AG04450 (cell line): ENCODE measurements at places on chromosomes 1 and 21.

GRCh38 chr1:34701326-34702060 lies 53.4 kb upstream of the GJB5 start:
- no peak for DNase-seq

DNA sequence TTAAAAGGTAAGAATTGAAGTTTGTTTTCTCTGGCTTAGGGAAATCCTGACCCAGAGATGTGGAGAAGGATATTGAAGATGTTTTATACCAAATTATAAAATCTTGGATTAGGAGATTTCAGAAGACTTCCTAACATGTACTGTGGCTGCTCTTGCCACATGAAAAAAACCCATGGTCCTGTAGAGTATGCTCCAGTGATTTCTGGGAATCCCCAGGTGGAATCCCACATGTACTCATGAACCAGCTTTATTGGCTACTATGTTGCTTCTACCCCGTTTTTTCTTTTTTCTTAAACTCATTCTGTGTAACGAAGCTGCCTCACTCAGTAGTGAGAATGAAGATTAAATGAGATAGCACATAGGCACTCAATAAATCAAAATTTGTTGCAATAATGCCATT lies 132.7 kb upstream of the SGIP1 start:
- no peak for DNase-seq

DNA sequence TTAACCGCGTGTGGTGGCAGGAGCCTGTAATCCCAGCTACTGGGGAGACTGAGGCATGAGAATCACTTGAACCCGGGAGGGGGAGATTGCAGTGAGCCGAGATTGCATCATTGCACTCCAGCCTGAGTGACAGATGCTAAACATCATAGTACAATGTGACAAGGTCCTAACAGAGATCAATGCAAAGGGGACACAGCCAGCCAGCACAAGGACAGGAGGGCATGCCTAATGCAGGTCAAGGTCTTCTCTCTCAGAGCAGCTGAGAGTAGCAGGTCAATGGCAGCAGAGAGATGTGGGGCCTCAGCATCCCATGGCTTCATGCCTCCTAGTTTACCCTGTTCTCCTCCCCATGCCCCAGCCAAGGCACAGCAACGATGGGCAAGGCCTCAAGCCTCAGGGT lies 3.0 kb upstream of the SMIM11 start:
- DNase-seq = no peak

DNA sequence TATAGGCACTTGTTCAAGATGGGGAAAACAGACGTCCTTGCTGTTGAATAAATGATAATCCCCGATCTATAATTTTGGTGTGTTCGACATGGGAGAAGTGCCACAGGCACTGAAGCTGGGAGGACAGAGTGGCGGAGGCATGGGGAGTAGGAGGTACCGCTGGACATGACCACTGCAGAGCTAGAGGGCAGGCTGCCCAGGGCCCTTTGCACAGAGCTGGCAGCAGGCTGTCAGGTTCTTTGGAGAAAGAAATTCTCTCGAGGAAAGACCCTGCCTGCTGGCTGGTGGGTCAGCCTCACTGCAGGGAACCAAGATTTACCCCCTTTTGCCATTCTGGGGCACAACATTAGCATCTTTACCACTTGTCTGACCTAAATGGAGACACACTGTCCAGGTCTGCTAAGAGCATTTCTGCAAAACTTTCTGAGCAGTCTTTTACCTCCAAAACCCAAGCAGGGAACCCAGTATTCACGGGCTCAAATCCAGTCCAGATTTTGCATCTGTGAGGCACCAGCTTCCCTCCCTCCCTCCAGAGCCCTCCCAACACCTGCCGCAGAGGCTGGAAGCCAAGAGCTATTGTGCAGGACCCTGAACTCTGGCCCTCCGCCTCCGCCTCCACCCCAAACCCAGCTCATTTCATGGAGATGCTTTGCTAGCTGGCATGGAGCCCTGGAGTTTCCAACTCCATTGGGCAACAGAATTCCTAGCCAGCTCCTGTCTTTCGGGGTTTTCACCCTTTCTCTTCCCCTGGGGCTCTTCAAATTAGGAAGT lies 142.3 kb downstream of the PLXNA2 start:
- no peak for DNase-seq

GRCh38 chr1:58571616-58572015 lies 5.4 kb downstream of the TACSTD2 start:
- DNase-seq = no peak

DNA sequence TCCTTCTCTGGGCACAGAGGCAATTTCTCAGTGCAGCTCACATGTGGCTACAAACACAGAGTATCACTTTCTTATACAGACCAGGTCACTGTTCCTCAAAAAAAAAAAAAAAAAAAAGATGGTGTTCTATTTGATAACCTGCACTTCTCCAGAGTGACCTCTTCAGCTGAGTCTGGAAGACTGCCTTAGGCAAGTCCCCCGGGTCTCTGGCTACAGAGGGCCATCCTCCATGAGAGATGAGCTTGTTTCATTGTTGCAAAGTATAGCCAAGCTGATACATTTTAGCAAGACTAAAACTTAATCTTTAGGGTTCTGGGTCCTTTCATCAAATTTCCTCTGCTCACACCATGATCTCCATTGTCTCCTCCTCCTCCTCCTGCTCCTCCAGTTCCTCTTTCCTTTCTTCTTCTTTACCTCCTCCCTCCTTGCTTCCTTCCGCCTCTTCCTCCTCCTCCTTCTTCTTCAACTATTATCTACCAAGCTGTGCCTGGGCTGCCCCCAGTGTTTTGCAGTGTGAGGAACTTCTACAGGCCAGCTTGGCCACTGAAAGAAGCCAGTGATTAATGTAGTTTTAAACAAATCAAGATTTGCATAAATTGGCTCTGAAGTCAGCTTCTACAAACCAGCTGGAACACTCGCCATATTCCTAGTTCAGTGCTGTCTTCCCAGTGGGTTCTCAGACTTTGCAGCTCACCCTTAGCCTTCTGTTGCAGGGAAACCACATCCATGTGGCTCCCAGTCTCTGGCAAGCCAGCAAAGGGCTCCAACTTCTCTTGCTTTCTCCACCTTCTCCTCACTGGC lies 139.4 kb downstream of the RUNX1 start:
- no peak for DNase-seq

DNA sequence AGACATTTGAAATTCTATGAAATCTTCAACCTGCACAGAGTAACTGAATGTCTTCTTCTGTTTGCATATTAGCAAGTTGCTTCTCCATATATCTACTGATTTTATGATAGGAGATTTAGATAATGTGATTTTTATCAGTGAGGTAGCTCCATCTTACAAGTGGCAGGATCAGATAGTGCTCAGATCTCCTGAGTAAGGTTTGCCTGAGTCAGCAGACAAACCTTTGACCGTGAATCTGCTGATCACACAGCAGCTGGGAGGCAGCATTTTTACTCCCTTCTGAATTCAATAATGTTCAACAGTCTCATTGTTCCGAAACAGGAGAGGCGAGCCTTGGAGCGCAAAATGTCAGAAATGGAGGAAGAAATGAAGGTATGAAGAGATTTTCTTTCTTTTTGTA lies 141.4 kb downstream of the SYT2 start:
- no peak for DNase-seq

DNA sequence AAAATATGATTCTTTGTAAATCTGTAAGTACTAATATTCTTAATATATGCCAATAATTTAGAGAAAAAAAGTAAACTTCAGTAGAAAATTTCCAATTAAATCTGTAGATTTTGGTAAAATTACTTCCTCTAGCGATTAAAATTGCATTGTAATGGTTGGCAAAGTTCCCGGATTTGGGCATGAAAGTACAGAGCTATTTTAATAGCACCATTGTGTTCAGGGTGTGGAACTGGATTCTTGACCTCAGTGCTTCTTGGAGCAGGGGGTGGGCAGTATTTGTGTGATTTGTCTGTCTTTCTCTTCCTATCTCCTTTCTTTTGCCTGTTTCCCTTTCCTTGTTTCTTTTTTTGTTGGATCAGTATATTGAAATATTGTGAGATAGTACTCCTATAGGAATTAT lies 72.1 kb downstream of the DNM3 start:
- DNase-seq = no peak

DNA sequence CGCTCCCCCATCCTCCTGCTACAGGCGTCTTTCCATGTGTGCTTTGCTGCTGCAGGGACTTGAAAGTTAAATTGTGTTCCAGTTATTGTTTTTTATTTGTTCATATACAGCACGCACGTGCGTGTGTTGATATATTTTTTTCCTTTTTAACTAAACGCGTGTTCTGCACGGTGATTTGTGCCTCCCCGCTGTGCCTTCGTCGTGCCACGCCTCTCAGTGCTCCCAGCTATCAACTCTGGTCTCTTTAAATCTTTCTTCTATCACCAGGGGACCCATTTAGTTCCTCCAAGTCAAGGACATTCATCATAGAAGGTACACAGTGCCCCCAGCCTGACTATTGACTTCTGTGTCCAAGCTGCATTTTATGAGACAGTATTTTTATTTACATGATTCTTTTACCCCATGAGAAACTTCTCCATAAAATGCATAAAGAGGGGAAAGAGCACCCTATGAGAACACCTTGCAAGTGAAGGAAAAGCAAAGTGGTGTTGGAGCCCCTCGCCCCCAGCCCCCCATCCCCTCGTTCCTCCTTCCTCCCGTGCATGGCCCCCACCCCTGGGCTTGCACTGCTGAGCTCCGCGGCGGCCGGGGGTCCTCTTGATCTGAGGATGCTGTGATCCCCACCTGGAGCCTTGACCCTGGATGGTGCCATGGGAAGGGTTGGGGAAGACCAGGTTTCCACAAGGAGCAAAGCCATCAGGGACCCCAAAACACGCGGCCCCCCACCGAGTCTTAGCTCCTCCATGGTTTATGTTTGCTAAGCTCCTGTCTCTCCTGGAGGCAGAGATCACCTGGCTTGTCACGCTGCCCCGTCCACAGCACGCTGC lies 45.5 kb downstream of the KCNAB2 start:
- no peak for DNase-seq

DNA sequence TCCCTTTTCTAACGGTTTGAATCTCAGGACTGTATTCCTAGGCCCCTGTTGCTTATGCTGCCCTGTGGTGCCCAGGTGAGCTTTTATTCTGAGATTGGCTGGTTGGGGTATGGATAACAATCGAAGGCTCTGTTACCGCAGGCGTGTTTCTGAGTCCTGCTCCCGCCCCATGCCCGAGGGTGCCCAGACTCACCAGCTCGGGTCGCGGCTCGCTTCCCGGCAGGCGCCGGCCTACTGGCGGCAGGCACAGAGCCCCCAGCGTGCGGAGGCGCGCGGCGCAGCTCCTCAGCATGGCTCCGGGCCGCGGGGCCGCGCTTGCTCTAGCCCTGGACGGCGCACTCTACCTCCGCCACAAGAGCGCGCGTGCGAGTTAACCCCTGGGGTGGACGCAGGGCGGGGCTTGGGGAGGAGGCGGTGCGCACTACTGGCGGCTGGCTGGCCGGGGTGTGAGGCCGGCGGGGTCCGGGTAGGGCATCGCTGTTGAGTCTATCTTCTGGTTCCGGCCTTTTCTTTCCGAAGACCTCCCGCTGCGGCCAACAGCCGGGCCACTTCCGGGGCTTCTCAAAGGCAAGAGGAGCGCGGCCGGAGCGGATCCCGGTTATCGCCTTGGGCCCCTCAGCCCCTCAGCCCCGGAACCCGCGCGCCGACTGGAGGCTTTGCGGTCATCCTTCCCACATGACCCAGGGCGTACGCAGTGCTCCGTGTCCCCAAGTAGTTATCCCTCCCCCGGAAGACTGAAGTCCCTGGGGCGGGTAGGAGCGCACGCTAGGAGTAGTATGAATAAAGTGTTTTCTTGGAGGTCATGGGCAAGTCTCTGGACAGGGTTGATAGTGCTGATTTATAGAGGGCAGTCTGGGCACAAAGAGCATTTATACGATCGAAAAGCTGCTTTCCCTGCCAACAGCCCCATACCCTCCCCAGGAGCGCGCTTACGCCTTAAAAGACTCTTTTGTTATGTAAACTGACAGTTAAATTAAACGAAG lies at the start of gene THEM4:
THEM4 (minus strand) TSS at position 345 of the 983 bp plus-strand sequence; CDS start at position 292, 53 bp downstream.
- DNase-seq = peak; percentile 88

- no peak for DNase-seq
Observed at GRCh38 chr21:14567331-14568279, 21.5 kb upstream of the SAMSN1 start.

DNA sequence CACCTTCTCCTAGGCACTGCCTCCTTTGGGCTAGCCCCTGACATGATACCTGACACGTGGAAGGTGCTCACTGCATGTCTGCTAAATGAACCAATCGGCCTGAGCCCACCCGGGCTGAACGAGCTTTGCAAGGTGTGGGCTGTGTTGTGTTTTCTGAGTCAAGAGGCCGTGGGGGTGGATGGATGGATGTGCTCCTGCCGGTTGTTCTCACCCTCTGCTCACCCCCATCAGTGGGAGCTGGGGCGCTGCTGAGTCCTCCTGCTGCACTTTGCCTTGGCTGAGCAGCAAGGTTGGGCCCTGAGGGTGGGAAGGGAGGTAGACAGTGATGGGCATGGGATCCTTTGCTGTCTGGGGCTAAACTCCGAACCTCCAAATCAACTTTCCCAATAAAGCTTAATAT lies 6.7 kb upstream of the CACNA1E start:
- DNase-seq = no peak

DNA sequence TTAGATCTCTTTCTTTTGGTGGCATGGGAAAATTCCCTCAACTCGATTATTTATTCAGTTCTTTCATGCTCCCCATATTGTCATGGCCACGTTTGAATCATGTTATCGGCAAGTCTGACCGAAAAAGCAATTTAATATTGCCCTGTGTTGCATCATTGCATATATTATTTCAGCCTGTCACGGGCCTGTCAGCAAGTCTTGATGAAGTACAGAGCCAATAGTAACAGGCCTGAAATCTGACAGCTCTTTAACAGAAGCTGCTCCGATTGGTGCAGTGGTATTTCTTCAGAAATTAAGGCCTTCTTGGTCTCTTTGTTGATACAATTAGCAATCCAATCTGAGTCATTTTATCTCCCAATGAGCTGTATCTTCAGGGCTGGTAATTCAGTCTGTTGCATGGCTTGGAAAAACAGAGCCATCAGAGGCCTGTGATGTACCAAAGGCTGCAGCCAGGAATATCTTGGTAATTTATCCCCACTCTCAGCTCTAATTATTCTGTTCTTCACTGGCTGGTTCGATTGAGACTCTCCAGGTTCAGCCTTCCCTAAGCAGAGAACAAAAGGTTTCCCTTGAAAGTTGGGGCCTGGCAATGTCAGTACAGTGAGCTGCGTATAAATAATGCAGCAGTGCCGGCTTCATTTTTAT lies 149.5 kb downstream of the FGGY start:
- DNase-seq = peak; percentile 34

- no peak for DNase-seq
Observed at GRCh38 chr1:45395051-45395450, 54.8 kb upstream of the MUTYH start.

- no peak for DNase-seq
Observed at GRCh38 chr1:53964109-53964508, 18.0 kb downstream of the LRRC42 start.
